ENCODE measurements at places on chromosomes 7 and 10. TPM values are rescaled to one million over a fixed set of nuclear protein-coding genes. Genes with fewer than 3 reads are reported as not detected.

The NEUROG3 gene
- not detected for total RNA-seq

The NKX2-3 gene
- total RNA-seq = not detected

The ASB4 gene
- not detected for total RNA-seq

The PCLO gene
- total RNA-seq = not detected

The CTTNBP2 gene
- total RNA-seq = not detected

The FHIP2A gene
- total RNA-seq = 52.8 TPM

GRCh38 chr10:120979435-120980278 lies 128.5 kb downstream of the WDR11 start:
- DNase-seq = no peak

DNA sequence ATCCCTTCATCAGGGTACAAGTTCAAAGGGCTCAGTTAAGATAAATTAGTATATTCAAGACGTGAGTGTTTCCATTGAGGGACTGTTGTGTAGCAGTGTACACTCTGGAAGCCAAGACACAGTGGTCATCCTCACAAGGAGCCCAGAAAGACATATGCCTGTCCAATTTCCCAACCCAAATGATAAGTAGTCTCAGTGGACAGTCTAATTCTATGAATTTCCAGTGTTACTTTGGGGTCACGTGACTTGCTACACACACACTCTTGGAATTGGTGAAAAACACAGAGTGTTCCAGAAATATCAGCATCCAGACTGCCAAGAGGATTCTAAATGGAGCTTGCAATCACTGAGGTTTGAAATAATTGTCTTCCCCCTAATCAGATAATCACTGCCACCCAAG lies 365.1 kb downstream of the WDR11 start:
- no peak for DNase-seq

DNA sequence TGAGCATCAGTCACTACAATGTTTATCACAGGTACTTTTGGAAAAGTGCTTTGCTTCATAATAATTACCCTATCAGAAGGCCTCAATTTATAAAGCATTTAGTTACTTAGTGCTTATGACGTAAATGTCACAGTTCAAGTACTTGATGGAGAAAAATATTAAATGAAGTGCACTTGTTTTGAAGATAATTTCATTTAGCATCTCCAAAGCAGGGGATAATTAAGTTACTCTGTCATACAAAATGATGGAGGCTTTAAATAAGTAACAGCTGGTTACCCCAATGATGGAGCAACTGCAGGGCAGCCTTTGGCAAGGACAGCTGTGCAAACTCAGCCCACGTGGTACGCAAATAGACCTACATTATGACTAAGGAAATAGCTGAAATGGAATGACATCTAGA lies 768.8 kb downstream of the GRM8 start:
- no peak for DNase-seq

DNA sequence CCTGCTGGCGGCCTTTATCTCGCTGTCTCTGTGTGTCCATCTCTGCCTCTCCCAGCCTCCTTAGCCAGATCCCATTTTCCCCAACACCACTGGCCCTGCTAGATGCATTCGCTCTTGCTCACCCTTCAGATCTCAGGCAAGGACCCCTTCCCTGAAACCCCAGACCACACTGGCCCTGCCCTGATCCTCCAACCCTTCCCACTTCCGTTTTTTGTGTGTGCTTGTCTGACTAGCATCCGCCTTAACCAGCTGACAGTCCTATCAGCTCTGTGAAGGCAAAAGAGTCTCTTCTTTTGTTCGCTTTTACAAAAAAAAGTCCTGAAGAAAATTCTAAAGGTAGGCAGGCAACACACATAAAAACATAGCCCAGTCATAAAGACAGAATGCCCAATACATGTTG lies 28.7 kb downstream of the CHST15 start:
- DNase-seq = peak; percentile 50

GRCh38 chr7:100607111-100607510 lies 4.9 kb downstream of the PCOLCE start:
- DNase-seq = no peak

DNA sequence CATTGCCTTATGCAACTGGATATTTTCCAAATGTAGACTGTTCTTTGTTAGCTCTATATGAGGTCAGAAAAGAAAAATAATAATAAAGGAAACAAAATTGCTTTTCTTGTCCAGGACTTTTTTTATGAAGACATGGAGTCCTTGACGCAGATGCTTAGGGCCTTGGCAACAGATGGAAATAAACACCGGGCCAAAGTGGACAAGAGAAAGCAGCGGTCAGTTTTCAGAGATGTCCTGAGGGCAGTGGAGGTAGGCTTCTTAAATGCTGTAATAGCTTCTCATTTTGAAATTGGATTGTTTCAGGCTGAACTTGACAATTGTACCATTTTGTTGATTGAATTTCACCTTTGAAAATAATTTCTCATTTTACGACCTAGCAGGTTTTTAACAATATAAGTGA lies 12.9 kb upstream of the LSMEM1 start:
- DNase-seq = no peak

GRCh38 chr7:27101171-27101956 lies 1.1 kb downstream of the HOXA2 start:
- DNase-seq = no peak

DNA sequence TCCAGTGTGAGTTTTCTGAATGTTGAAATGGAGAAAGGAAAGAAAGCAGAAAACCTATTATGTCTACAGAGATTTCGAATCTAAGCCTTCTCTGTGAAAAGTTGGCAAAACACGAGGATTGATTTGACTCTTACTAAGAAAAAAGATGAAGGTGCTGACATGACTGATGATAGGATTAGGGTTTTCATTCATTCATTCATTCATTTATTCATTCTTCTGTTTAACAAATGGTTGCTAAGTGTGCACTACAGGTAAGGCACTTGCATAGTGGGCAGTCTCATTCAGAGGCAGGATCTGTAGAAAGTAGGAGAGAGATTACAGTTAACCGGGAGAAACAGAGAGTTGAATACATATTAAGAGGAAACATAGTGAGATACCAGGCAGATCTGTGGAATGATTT lies 137.1 kb downstream of the ZNF365 start:
- DNase-seq = no peak

- DNase-seq = no peak
Measured at GRCh38 chr10:86687750-86688149, 19.4 kb downstream of the LDB3 start.

DNA sequence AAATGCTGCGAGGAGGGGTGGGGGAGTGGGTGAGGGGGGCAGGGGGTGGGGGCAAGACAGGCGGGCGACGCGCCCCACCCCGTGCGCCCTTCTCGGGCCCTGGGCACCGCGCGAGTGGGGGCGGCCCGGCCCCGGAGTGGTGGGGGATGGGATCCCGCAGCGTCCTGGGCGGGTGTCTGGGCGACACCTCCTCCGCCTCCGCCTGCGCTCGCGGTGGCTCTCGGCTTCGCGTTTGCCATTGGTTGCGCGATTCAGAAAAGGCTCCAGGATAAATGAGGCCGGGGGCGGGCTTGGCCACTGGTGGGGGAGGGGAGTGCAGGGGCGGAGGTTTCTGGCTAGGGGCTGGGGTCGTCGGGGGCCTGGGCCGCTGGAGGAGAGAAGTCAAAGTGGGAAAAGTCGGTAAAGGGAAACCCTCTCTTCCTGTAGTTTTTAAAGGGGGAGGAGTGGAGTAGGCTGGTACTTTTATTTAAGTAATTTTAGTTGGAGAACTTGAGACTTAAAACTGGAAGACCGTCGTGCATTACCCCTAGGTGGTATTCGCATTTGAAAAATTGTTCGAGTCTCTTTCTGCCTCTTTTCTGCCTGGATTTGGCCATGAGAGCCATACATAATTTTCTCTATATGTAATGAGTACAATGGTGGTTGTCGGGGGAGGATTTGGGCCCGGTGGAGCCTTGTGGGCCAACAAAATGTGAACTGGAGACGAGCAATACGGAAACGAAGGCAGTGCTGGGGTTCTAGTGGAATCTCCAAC lies 992 bp upstream of the IGF2BP3 start:
- no peak for DNase-seq

GRCh38 chr7:101435461-101436220 lies 73.0 kb downstream of the COL26A1 start:
- no peak for DNase-seq

- no peak for DNase-seq
Measured at GRCh38 chr7:44471436-44471835, 19.0 kb downstream of the NUDCD3 start.

DNA sequence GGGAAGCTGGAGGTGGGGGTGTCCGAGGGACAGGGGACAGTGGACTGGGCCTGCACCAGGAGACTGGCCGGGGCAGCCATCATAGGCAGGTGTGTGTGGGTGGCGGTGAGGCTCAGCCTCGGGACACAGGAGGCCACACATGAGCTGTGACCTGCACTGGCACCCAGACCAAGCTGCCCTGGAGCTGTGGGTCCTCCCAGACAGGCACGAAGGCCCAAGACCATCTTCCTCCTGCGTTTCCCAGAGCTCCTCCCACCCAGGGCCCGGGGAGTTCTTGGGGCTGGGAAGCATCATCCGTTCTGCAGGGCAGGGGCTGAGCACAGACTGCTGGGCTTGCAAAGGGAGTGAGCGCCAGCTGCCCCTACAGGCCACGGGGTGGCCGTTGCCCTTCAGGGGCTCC lies 87.4 kb downstream of the PDGFA start:
- DNase-seq = no peak

GRCh38 chr10:132575320-132576201 lies 38.0 kb downstream of the INPP5A start:
- DNase-seq = no peak

DNA sequence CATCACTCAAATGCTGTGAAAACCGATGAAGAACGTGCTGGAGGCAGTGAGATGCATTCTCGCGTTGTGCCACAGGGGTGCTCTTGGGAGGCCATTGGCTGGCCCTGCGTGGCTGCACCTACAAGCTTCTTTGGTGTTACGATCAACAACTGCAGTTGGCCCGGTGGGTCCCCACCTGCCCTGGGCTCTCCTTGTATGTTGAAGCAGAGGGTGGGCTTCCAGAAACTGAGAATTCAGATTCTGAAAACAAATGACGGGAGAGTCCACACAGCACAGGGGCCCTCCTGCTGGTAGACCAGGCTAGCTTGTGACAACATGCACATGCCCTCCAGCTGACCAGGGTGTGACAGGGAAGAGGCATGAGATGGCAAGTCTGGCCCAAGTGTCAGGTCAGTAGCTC lies 23.7 kb upstream of the DDC start:
- no peak for DNase-seq
